Right lobe of liver (tissue), 6 donors: ENCODE measurements at places on chromosomes 7 and 10. TPM values are rescaled to one million over a fixed set of nuclear protein-coding genes. Genes with fewer than 3 reads are reported as not detected.

DNAJC1 gene
- total RNA-seq, result 16.0 TPM

SLC13A1 gene
- total RNA-seq, result not detected

SCIN gene
- total RNA-seq, result 0.20 TPM

DNA sequence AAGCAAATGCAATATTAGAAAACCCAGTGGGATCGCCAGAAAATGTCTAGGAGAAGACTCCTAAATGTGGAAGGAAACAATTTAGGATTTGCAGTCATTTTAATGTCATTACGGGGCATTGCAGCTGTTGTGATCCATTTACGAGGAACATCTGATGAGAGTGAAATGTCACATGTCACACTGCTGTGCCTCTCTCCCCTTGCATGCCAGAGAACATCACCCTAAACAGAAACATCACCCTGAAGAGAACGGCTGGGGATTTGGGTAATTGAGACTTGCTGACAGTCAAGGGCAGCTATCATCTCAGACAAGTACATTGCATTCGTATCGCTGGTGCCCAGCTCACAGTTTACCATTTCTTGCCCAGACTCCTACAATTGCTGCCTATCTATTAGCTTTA is 785.7 kb upstream of the POM121L12 start:
- no peaks in the 10 kb centered on the region for H3K4me1 ChIP-seq
- no peak for DNase-seq
- no peak overlapping the region for H3K27ac ChIP-seq
- no peaks in the 10 kb centered on the region for H3K36me3 ChIP-seq
- no peaks in the 10 kb centered on the region for H3K27me3 ChIP-seq
- H3K4me3 ChIP-seq, result no peak overlapping the region

- no peak for DNase-seq
- H3K27me3 ChIP-seq, result no peaks in the 10 kb centered on the region
- H3K27ac ChIP-seq, result no peak overlapping the region
Measured at GRCh38 chr7:30721211-30721610, 30.7 kb upstream of the INMT start.

- no peak overlapping the region for H3K4me3 ChIP-seq
- no peaks in the 10 kb centered on the region for H3K36me3 ChIP-seq
- no peaks in the 10 kb centered on the region for H3K27me3 ChIP-seq
Measured at GRCh38 chr10:75858339-75858738, 426.9 kb downstream of the LRMDA start.

DNA sequence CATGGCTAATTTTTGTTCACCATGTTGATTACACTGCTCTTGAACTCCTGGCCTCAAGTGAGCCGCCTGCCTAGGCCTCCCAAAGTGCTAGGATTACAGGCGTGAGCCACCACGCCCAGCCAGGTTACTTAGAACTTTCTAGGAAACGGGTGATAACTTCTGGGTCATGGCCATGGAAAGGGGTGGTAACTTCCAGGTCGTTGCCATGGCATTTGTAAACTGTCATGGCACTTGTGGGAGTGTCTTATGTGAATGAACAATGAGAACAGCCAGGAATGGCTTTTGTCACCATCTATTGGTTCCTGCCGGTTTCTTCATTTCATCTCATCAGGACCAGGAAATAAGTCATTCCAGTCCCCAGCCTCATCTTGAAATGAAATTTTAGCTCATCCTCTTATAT is 120.9 kb downstream of the SLC16A9 start:
- H3K4me1 ChIP-seq, result no peaks in the 10 kb centered on the region
- no peaks in the 10 kb centered on the region for H3K36me3 ChIP-seq
- DNase-seq, result no peak
- no peak overlapping the region for H3K4me3 ChIP-seq

- DNase-seq, result no peak
- no peaks in the 10 kb centered on the region for H3K36me3 ChIP-seq
- no peaks in the 10 kb centered on the region for H3K4me1 ChIP-seq
- H3K27ac ChIP-seq, result no peak overlapping the region
Measured at GRCh38 chr10:122281018-122281626, 10.0 kb downstream of the BTBD16 start.

- H3K4me3 ChIP-seq, result no peak overlapping the region
- DNase-seq, result no peak
- H3K27me3 ChIP-seq, result no peaks in the 10 kb centered on the region
- H3K4me1 ChIP-seq, result no peaks in the 10 kb centered on the region
- H3K27ac ChIP-seq, result no peak overlapping the region
- no peaks in the 10 kb centered on the region for H3K36me3 ChIP-seq
Measured at GRCh38 chr10:44394696-44395381, 9.9 kb upstream of the CXCL12 start.

DNA sequence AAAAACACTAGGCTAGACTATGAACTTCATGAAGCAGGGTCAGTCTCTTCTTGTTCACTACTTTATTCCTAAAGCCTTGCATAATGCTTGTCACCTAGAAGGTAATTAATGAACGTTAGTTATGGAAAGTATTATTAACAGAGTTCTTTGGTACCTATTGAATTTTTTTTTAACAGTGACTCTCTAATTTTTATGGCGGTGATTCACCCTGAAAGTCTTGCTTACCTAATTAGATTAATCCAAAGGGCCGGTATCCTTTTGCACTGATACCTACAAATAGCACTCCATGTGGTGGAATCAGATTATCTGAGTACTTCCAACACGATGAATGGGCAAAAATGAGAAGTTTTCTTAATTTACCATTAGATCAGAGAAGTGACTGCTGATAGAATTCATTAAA is 31.7 kb downstream of the STAM start:
- H3K27me3 ChIP-seq, result no peaks in the 10 kb centered on the region
- no peaks in the 10 kb centered on the region for H3K4me1 ChIP-seq
- no peak overlapping the region for H3K27ac ChIP-seq
- no peaks in the 10 kb centered on the region for H3K36me3 ChIP-seq

DNA sequence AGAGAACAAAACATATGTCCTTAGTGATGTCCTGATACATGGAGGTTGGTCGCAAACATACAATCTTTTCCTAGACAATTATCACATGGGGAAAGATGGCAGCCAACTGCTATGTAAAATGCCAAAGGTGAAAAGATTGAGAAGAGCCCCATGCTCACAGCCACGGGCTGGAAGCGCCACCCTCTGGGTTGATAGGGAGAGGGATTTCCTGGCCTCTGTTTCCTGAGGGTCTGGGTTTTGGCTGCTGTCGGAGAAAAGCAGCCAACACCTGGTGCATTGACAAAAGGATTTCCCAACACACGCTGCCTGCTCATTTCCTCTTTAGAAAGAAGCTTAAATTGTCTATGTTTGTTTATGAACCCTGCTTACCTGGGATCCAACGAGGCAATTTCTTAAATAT is 43.8 kb downstream of the ITIH5 start:
- H3K27ac ChIP-seq, result no peak overlapping the region
- no peak overlapping the region for H3K4me3 ChIP-seq
- H3K36me3 ChIP-seq, result no peaks in the 10 kb centered on the region
- no peaks in the 10 kb centered on the region for H3K4me1 ChIP-seq
- H3K27me3 ChIP-seq, result no peaks in the 10 kb centered on the region

DNA sequence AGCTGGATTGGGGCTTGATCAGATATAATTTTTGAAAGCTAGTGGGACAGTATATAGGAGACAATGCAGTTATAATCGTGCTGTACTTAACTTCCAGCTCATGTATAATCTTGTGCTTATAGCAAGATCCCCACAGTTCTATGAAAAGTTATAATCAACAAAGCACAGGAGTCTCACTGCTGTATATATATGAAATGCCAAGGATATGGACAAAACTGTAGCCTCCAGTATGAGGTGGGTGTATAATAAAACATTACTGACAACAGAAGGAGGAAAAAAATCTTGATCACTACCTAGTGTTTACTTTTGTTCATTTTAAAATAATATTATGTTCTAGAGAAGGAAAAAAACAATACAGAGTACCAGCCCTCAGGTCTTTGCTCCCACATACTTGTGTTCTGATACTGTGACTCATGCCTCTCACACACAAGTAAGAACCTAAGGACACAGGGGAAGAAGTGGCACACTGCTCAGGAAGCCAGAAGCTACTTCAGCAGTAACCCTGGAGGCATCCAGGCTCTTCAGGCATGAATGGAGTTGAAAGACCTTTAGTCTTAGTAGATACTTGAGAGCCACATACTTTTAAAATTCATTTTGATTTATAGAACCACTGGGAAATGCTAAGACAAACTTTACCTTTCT is 265.7 kb upstream of the IMMP2L start:
- no peaks in the 10 kb centered on the region for H3K27me3 ChIP-seq
- no peaks in the 10 kb centered on the region for H3K36me3 ChIP-seq
- H3K4me1 ChIP-seq, result no peaks in the 10 kb centered on the region
- no peak overlapping the region for H3K4me3 ChIP-seq
- DNase-seq, result no peak

DNA sequence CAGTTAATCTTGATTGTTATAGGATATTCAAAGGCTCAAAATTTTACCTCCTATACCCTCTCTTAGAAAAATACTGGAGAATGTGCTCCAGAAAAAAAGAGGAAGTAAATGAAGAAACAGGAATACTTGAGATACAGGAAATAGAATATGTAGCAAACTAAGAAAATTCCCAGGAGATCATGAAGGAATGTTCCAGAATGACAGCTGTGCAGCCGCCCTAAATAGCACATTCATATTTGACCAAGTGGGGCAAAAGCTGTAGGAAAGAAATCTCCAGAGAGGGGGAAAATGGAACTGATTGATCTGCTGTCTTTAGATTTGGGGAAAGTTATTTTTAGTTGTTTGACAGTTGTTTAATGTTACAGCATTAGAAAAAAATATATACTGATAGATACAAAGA is 46.2 kb upstream of the ZEB1 start:
- H3K4me1 ChIP-seq, result no peaks in the 10 kb centered on the region
- H3K4me3 ChIP-seq, result no peak overlapping the region
- H3K36me3 ChIP-seq, result no peaks in the 10 kb centered on the region
- no peak for DNase-seq
- no peak overlapping the region for H3K27ac ChIP-seq

DNA sequence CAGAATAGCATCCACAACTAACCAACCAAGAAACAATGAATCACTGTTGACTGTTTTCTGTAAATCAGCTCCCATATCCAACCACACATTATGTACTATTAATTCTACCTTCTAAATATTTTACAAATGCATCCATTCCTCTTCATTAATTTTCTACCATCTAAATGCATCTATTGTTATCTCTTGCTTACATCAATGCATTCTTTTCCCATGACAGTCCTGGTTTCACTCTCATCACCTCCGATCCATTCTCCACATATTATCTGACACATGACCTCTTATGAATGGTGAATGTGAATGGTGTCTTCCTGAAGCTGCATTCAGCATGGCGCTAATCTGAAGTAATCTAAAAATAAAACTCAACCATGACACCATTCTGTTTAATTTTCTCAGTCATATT is 153.8 kb upstream of the CALCR start:
- H3K27me3 ChIP-seq, result no peaks in the 10 kb centered on the region
- no peaks in the 10 kb centered on the region for H3K36me3 ChIP-seq
- no peak overlapping the region for H3K4me3 ChIP-seq
- no peaks in the 10 kb centered on the region for H3K4me1 ChIP-seq

GRCh38 chr7:13551503-13551902 is 438.0 kb downstream of the ETV1 start:
- H3K36me3 ChIP-seq, result no peaks in the 10 kb centered on the region
- no peak overlapping the region for H3K27ac ChIP-seq
- no peaks in the 10 kb centered on the region for H3K4me1 ChIP-seq
- DNase-seq, result no peak
